ENCODE measurements at places on chromosomes 2 and 18.

GRCh38 chr2:105455488-105456003 is 56.7 kb upstream of the FHL2 start:
- DNase-seq = no peak

DNA sequence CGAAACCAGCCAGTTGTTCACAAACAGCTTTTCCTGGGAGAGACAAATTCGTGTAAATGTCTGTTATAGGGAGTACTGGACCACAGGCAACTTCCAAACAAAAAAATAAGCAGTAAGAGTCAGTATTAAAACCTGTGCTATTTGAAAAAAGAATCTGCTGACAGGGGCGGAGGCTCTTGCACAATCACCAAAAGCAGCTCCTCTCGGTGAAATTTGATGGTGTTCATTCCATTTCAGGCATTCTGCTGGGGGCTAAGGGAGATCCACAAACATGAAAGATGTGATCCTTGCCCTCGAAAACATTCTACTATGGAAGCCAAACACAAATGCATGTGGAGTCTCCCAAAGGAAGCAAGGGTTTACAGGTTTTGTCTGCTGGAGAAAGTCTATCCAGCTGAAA is 45.0 kb downstream of the TFCP2L1 start:
- no peak for DNase-seq

DNA sequence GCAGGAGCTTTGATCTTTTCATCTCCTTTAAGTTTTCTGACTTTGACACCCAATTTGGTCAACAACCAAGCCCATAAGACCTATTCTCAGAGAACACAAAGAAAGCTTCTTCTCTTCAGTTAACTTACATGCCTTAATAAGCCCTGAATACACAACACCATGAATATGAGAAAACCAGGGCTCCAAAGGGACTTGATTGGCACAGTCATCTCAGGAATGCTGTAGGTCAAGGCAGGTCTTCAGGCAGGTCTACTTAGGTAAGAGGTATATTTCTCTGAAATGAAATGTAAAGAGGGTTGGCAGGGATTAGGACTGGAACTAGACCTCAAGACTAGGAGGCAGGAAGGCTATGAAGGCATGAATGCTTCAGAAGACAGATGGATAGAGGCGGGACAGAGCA is 24.4 kb upstream of the EIF2AK3 start:
- DNase-seq = no peak

GRCh38 chr2:187214306-187214705 is 233.7 kb downstream of the CALCRL start:
- no peak for DNase-seq

DNA sequence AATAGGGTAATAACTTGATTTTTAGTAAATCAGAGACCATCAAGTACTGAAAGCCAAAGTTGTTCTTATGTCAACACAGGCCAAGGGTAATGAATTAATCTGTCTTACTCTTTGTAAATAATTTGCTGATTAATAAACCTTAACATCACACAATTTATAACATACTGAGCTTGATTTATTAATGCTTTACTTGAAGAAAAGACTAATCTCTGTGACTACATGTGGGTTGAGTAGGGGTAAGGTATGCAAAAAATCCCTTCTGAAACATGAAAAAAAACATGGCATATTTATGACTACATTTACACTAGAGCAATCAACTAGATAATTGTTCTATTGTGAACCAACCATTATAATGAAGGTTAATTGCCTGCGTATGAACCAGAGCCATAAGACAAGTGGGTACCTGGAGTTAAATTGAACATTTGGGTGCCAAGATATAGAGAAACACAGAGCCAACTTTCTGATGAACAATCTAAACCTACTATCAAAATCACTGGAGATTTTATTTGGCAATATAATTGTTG is 67.7 kb upstream of the GRB14 start:
- DNase-seq = no peak

GRCh38 chr2:85251070-85251616 is 76.6 kb downstream of the TGOLN2 start:
- no peak for DNase-seq

- no peak for DNase-seq
Observed at GRCh38 chr18:79599441-79599931, 80.1 kb upstream of the CTDP1 start.

DNA sequence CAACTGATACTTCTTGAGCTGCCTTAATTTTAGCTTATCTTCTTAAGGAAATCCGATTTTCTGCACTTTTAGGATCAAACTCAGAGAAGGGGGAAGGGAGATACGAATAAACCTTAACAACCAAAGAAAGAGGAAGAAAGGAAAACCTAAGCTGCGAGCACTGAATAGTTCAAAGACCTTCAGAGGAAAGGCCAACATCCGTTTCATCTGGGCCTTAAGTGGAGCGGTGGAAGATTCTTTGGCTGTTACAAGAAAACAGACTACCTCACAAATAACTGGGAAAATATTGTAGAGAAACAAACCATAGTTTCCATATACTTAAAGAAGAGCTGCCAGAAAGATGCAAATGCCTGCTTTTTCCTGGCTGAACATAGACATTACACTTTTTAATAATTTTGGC is 43.6 kb downstream of the VIT start:
- no peak for DNase-seq

DNA sequence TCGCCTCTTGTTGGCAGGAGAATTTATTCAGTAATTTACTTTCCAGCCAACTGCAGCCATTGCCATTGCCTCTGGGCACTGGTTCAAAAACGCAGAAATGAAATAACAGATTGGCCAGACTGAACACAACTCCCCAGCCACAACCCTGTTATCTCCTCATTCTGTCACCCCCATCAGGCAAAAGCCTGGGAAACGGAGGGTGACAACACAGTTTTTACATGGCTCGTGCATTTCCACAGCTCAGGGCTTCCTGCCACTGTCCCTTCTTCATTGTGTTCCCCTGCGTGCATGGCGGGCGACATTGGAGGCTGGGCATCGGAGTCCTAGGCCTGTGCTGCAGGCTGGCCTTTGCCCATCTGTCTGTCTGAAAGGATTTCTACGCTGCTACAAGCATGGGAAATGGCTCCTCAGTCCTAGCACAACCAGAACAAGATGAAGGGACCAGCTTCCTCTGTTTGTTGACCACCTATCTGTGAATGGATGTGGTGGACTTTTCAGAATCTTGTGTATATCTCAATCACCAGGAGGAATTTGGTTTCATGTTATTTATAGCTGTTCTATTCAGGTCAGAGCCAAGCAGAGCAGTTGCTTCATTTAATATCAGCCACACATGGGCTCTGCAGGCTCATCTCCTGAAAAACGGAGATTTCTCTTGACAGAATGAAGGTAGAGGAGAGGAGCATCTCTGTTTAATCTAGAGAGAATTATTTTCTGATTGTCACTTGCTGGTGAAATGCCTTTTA is 107.0 kb downstream of the MGAT5 start:
- DNase-seq = no peak

DNA sequence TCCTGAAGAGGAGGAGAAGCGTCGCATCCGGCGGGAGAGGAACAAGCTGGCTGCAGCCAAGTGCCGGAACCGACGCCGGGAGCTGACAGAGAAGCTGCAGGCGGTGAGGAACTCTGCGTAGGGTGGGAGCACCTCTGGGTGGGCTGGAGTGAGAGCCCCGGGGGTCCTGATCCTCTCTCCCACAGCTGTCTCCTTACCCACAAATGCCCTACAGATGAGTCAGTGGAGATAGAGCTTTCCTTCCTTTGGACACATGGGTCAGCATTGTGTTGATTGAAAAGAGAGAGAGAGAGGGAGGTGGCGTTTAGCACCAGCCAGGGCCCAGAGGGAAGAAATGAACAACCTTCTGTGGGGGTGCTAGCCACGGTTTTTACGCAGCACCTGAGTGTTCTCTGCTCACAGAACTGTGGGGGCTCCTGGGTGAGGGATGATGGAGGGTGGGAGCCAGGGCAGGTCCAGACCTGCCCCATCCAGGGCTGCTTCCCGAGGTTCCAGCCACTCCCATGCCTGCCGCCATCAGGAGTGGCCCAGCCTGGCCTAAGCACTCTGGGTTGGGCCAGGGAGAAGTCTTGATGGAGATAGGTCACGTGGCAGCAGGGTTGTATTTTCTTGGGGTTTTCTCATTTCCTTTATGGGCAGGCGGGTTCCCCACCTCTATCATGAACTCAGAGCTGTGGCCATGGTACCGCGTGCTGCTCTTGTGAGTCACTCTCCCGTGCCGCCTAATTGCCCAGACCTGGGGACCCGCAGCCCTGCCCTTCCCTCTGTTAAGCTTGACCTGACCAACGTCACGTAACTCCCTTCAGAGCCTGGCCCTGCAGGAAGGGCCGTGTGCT is 16.3 kb downstream of the FOSL2 start:
- DNase-seq = peak; percentile 50

- no peak for DNase-seq
Observed at GRCh38 chr2:9795071-9795470, 48.2 kb upstream of the TAF1B start.

- DNase-seq = no peak
Observed at GRCh38 chr2:163246135-163246534, 407.6 kb upstream of the KCNH7 start.

DNA sequence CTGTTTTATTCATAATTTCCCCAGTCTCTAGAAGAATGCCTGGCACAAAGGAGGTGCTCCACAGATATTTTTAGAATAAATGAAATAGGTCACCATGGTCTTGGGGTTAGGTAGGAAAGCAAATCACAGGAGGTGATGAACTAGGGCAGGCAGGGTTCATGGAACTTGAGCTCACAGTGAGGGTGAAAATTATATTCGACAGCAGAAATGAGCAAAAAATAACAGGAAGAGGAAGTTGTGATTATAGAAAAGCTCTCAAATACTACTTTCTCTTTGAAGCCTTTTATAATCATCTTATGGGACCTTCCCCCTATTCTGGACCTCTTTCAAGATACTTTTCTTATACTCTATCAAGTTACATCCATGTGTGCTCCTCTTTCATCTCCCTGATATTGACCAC is 4.5 kb upstream of the CREB1 start:
- no peak for DNase-seq

- no peak for DNase-seq
Observed at GRCh38 chr2:197236816-197237215, 73.8 kb downstream of the ANKRD44 start.

DNA sequence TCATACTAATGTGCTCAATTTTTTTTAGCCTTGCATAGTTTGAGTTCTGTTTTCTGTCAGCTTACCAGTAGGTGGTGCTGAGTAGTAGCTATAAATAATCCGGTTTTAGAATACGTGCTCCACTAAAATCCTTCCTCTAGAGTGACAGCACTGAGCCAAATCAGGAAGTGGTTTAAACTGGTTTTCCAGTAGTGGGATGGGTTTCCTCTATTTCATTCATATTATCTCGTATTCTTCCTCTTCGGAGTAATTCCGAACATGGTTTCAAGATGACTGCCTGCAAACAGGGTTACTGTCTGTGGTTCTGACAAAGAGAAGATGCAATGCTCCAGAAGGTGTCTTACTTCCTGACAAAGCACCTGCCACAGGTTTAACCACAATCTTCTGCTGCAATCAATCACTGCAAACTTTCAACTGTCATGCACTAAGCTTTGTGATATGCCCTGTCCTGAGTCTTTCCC is 496.9 kb upstream of the VRK2 start:
- DNase-seq = no peak

- no peak for DNase-seq
Observed at GRCh38 chr18:79740521-79741361, 57.0 kb upstream of the KCNG2 start.

GRCh38 chr2:171509945-171510731 is 12.1 kb upstream of the CYBRD1 start:
- DNase-seq = no peak

GRCh38 chr2:1371082-1371481 is 42.2 kb upstream of the TPO start:
- DNase-seq = no peak

- no peak for DNase-seq
Observed at GRCh38 chr2:9991829-9992273, 40.4 kb downstream of the GRHL1 start.

DNA sequence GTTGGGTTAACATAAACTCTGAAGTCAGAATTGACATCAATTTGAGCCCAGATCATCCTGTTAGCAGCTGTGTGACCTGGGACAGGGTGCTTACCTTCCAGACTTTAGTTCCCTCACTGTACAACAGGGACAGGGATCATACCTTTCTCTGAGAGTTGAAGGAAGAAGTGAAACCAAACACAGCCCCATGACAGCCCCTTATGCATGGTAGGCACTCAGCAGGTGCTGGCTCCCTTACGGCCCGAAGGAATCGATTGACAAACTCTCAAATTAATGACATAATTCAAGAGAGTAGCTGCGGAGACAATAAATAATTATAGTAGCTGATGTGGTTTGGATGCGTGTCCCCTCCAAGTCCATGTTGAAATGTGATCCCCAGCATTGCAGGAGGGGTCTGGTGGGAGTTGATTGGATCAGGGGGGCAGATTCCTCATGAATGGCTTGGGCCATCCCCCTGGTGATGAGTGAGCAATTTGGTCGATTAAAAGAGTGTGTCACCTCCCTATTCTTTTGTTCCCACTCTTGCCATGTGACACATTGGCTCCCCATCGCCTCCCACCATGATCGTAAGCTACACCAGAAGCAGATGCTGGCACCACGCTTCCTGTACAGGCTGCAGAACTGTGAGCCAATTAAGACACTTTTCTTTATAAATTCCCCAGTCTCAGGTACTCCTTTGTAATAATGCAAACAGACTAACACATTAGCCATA is 72.4 kb downstream of the ODC1 start:
- peak; percentile 37 for DNase-seq

GRCh38 chr2:10094271-10094814 is 14.1 kb upstream of the CYS1 start:
- no peak for DNase-seq

GRCh38 chr2:6212491-6212890 is 520.3 kb downstream of the SOX11 start:
- DNase-seq = no peak

- no peak for DNase-seq
Observed at GRCh38 chr2:200860092-200860795, 4.2 kb downstream of the CLK1 start.

DNA sequence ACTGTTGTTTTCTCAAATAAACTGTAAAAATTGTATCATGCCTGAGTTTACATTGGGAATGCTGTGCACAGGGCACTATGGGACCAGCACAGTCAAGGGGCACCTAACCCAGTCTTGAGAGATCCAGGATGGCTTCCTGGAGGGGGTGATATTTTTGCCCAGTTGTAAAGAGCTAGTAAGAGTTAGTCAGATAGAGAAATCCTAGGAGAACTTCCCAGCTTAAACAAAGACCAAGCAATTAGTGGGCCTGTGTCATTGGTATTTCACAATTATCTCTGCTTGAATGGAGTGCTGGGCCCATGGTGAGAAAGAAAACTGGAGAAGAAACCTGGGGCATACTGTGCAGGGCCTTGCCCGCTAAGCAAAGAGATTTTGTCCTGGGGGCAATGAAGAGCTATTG is 12.2 kb downstream of the XDH start:
- DNase-seq = no peak

DNA sequence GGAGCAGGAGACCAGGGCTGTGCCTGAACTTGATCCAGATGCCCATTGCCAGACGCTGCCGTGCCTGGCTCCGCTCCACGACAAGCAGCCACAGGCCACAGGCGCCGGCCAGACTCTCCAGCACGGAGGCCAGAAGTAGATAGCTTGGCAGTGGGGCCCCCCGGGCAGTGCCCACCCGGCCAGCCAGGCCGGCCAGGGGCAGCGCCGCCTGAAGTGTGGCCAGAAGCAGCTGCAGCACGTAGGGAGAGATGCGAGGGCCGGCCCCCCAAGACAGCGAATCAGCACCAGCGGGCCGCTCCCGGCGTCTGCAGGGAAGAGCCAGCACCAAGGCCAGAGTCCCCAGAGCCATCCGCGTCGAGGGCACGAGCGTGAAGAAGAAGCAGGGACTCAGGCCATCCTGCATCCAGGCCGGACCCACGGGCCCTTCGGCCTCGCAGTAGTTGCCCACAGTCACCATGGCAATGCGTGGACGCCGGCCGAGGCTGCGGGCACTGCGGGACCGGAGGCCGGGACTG is 484 bp downstream of the ABCB6 start:
- DNase-seq = no peak

GRCh38 chr18:36595046-36595817 is 233.6 kb downstream of the TPGS2 start:
- no peak for DNase-seq

All from stimulated activated CD4-positive, alpha-beta T cell treated with anti-CD3 and anti-CD28 coated beads, Interleukin-4, amount 100 ng/mL, for 1 hour (primary cell).